Fibroblast of the aortic adventitia (primary cell): ENCODE measurements at places on chromosomes 11 and 22. TPM values are rescaled to one million over a fixed set of nuclear protein-coding genes. Genes with fewer than 3 reads are reported as not detected.

DNA sequence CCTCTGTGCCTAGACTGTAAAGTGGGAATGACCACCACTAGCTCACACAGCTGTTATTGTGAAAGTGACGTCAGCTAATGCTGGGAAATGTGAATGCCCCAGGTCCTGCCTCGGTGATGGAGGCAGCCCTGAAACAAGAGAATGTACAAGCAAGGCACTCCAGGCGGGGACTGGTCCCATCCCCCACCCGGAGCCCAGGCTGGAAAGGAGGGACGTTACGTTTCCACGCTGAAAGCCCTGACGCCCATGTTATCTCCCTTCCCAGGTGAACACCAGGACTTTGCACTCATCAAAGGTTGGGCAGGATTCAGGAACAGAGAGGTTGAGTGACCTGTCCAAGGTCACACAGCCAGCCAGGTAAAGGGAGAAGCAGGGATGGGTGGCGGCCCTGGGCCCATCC is 784 bp downstream of the SULT4A1 start:
- DNase-seq, result peak; percentile 17

DNA sequence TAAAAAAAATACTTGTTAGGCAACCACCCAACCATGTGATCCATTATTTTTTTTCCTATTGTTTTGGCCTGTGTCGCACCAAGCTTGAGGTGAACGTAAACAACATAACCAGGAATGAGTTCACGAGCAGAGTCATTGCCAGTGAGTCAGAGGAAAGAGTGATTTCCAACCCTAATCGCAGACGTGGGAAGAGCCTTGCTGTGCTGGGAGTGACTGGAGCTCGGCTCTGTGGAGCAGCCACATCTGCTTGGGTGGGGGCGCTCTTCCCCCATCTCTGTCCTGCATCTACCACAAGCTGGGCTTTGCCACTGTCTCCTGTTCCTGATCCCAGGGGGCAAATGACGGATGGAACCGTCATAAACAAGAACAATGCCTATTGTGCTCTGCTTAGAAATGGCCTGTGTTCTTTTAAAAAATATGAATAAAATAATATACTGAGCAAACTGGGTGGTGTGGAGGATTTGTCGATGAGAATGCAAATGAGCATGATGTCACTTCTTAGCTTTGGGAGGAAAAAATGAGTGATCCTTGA is 210.0 kb downstream of the KIRREL3 start:
- DNase-seq, result peak; percentile 76

DNA sequence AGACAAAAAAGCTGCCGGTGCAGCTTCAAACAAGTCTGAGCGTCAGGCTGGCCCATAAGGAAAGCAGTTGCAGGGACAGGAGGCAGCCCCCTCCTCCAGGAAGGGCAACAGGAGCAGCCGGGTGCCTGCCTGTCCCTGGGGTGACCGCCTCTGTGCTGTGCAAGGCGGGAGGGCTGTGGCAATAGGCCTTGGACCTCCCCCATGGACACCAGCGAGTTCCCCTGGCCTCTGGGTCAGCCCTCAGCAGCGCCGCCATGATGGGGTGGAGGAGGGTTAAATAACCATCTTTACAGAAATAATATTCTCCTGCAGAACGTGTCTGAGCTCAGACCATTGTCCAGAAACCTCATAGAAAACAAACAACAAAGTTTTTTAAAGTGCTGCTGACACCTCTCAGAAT is 3.3 kb upstream of the TMPRSS4 start:
- DNase-seq, result no peak

- DNase-seq, result peak; percentile 42
Measured at GRCh38 chr11:103892603-103893002, 143.8 kb upstream of the DDI1 start.

DNA sequence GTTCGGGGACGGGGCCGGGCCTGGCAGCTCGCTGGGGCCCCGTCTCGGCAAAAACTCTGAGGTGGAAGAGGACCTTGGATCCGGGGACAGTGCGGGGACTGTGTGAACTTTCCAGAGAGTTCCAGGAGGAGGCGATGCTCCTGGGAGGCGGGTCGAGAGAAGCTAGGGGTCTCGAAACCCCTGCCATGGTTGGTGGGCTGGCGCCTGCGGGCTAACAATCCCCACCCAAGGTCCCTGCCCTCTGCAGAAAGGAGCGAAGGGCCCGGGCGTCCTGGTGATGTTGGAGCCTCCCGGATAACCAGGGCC is 4.7 kb upstream of the GRK2 start:
- DNase-seq, result no peak

- DNase-seq, result peak; percentile 78
Measured at GRCh38 chr11:62553839-62554361, 7.3 kb upstream of the AHNAK start.

GRCh38 chr11:61339490-61339878 is 6.5 kb downstream of the TKFC start:
- no peak for DNase-seq

DNA sequence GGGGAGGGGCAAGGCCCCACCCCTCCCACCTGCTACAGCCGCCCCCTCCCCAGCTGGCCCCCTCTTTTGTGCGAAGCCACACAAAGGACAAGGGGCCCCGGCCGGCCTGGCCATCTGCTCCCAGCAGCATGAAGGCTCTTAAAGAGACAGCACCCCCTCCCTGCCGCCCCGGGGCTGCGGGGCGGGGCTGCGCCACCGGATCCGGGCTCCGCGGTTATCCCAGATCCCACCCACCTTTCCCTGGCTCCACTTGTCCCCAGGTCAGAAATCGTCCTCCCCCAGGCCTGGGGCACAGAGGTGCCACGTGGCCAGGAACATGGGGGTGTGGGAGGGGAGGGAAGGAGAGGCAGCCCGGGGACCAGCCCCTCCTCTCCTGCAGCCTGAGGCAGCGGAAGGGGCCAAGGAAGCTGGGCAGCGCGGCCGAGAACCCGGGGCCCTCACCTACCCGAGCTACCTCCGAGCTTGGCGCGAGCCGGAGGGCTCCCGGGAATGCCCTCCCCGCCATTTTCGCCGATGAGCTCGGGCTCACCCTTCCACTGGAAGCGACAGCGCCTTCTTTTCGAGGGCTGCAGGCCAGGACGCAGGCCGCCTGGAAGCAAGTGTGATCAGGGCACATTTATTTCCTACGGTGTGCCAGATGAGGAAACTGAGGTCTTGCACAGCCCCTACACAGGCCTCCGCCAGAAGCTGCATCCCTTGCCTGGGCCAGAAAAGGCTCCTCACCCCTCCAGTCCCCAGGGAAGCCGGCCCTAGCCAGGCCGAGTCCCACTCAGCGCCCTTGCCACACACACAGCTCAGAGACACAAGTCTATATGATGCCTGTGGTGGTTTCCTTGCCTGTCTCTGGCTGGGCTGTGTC is 2.5 kb upstream of the RCOR2 start:
- DNase-seq, result peak; percentile 22

DNA sequence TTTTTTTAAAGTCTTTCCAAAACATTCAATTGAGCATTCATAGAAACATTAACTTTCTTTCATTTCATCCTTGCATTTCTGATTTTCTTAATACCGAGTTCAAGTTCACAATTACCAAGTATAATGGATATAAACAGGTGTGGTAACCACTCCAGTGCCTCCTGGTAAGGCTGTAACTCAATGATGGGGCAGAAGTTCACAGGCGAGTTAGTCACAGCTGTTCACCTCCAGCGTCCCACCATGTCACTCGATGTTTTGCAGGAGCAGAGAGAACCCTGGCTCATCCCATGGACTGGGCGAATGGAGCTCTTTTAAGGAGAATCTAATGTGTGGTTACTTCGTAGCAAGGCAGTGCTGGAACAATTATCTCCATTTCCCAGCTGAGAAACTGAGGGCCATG is 94.4 kb upstream of the ALX4 start:
- no peak for DNase-seq

DNA sequence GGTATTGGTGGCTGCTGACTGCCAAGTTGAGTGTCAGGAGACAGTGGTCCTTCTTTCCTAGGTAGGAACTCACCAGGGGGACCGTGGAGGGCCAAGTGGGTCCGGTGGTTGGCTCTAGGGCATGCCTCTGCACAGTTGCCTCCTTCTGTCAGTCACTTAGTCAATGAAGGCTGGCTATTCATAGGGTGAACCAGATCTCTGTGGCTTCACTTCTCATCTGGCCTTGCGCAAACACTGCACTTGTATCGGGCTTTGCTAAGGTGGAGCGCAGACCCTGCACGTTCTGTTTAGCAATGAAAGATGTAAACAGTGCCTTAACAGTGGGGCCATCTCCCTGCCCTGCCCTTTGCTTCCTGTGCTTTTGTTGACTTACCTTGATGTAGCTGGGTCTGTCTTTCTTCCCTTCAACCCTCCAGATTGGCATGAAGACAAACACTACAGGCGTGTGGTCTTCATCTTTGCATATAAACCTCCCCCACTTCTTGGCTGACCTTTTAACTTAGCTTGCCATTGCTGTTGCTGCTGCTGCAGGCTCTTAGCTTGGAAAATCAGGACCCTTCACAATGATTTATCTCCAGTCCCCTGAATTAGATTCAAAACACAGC is 6.7 kb upstream of the SORL1-AS1 start:
- DNase-seq, result no peak

- DNase-seq, result no peak
Measured at GRCh38 chr11:79668575-79668974, 227.7 kb upstream of the TENM4 start.

Gene MACROD1
- 7.6 and 14.5 TPM in 2 replicates for total RNA-seq

Gene EMID1
- total RNA-seq, result 0.08 TPM in 1 of 2 replicates, not detected in the other

Gene MS4A12
- total RNA-seq, result not detected in 2 replicates
